Panc1 (cell line): ENCODE measurements at places on chromosomes 6 and 20. TPM values are rescaled to one million over a fixed set of nuclear protein-coding genes. Genes with fewer than 3 reads are reported as not detected.

DNA sequence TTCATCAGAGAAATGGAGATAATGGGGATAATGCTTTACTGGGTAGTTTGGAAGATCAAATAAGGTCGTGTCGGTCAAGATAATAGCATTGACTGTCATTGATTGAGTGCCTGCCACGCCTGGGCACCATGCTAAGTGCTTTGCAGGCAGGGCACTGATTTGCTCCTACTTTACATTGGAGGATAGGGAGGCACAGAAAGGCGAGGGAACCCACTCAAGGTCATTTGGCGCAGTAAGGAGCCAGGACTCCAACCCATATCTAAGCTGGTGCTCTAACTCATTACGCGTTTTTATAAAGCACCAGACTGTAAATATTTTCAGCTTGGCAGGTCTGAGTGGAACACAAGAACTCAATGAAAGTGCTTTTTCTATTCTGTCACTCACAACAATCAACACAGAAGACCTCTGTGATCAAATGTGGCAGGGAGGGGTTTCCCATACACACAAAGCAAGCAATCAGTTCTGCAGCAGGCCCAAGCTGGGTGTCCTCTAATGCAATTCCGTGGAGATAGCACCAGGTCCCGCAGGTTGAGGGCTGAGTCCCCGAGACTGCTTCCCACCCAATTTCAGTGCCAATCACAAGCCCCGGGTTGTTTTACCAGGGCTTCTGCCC, 373.6 kb downstream of the CDH26 start:
- H3K27ac ChIP-seq: no peak overlapping the region
- no peaks in the 10 kb centered on the region for H3K36me3 ChIP-seq
- peaks cover 2% of the 10 kb centered on the region; the same call in 1 of the 2 replicates for H3K27me3 ChIP-seq
- H3K4me1 ChIP-seq: no peaks in the 10 kb centered on the region
- DNase-seq: no peak

DNA sequence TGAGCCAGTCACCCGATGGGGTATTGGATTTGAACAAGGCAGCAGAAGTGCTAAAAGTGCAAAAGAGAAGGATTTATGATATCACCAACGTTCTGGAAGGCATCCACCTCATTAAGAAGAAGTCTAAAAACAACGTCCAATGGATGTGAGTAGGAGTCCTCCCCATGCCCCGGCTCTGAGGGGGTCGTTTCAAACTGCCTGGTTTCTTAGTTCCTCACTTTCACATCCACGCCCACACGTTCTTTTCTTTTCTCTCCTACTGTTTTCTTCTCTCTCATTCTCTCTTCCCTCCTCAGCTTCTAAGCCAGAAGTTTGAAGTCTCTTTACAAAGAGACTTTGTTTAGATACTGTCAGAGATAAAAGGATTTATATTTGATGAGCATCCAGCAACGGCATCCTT, 53.0 kb upstream of the CDKAL1 start:
- H3K4me1 ChIP-seq: no peaks in the 10 kb centered on the region
- no peak overlapping the region for H3K27ac ChIP-seq
- no peaks in the 10 kb centered on the region for H3K27me3 ChIP-seq
- DNase-seq: no peak
- H3K36me3 ChIP-seq: peaks cover 7% of the 10 kb centered on the region; the same call in 1 of the 2 replicates

DNA sequence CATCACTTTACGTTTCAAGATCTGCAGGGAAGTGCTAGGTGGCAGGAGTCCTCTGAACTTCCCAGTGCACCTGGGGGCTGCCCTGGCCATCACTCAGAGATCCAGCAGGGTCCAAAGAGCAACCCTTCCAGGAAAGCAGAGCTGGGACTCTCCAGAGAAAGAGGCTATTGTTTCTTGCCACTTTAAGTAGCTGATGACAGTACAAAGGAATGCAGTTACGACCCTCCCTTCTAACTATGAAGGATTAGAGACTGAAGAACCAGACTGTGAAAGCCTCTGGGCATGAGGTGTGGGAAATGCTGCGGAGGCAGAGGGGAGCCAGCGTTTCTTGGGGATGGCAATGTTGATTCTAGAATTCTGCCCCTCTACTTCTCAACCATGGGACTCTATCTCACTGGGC, 189.1 kb upstream of the SUPT3H start:
- H3K36me3 ChIP-seq: no peaks in the 10 kb centered on the region
- no peak overlapping the region for H3K27ac ChIP-seq
- no peak for DNase-seq
- H3K27me3 ChIP-seq: no peaks in the 10 kb centered on the region
- no peaks in the 10 kb centered on the region for H3K4me1 ChIP-seq

DNA sequence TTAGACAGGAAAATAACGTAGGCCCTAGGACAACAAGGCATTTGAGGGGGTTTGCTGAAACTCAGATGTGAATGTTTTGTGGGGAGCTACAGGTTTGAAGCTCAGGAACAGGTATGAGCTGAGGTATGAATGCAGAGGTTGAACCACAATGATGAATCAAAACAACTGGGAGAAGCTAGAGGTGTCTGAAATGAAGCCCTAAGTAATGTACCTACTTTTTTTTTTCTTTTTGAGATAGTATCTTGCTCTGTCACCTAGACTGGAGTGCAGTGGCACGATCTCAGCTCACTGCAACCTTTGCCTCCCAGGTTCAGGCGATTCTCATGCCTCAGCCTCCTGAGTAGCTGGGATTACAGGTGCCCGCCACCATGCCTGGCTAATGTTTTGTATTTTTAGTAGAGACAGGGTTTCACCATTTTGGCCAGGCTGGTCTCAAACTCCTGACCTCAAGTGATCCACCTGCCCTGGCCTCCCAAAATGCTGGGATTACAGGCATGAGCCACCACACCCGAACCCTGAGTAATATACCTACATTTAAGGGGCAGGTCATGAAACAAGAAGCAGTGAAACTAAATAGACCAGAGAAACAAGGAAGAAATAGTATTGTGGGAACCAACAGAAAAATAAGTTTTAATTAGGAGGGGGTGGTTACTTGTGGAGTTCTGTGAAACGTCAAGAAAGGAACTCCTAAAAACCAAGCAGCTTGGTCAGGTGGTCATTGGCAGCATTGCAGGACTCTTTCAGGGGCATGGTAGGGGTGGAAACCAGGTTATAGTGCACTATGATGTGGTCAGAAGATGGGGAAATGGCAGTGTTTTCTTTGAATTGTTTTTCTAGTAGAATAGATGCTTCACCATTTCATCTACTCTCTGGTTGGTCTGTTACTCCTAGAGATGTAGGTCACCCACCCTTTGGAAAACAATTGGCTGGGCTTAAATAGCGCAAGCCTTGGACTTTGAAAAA, 138.1 kb downstream of the CD164 start:
- no peak overlapping the region for H3K4me3 ChIP-seq
- no peaks in the 10 kb centered on the region for H3K27me3 ChIP-seq
- H3K4me1 ChIP-seq: no peaks in the 10 kb centered on the region
- H3K27ac ChIP-seq: no peak overlapping the region
- no peaks in the 10 kb centered on the region for H3K36me3 ChIP-seq
- DNase-seq: no peak

DNA sequence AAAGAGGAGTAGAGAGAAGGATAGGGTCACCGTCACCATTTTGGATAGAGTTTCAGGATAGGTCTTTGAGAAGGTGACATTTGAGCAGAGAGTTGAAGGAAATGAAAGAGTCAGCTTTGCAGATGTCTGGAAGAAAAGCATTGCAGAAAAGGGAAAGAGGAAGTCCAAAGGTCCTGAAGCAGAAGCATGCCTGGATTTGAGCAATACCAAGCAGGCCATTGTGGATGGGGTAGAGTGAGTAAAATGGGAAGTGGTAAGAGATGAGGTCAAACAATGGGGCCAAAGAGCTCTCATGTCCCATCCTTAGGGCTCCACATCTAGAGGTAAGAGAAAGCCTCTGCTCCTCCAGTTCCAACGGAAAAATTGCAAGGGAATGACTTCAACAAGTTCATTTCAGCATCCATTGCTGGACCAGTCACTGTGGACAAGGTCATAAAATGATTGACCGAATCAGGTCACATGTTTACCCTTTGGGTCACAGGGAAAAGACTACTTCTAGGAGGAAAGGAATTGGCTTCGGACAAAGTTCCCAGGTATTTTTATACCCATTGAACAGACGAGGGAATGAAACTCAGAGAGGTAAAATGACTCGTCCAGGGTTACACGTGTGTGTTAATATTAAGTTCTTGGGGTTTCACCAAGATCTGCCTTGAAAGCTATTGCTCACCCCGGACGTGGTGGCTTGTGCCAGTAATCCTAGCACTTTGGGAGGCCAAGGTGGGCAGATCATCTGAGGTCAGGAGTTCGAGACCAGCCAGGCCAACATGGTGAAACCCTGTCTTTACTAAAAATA, 6.6 kb upstream of the SAMHD1 start:
- no peaks in the 10 kb centered on the region for H3K36me3 ChIP-seq
- H3K27ac ChIP-seq: no peak overlapping the region
- no peak overlapping the region for H3K4me3 ChIP-seq
- DNase-seq: no peak
- no peaks in the 10 kb centered on the region; the same call in 1 of the 2 replicates for H3K4me1 ChIP-seq

DNA sequence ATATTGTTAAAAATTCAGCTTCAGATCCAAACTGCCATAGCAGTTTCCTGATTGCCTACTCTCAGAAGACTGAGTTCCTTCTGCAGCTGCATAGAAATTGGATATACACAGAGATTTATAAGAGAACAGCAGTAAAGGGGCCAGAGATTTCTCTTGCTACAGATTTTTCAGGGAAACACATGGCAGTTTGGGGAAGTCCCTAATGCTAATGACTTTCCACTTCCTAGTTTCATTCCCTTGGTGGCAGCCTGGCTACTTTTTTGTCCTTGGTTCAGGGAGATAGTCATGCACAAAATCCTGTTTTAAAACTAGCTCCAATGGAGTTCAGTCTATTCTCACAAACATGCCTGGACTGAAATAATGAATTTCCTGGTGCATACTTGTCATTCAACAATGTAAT, 125.3 kb upstream of the PLCB4 start:
- H3K4me1 ChIP-seq: no peaks in the 10 kb centered on the region
- no peak overlapping the region for H3K27ac ChIP-seq
- no peak for DNase-seq
- no peak overlapping the region for H3K4me3 ChIP-seq
- H3K27me3 ChIP-seq: no peaks in the 10 kb centered on the region
- no peaks in the 10 kb centered on the region for H3K36me3 ChIP-seq

DNA sequence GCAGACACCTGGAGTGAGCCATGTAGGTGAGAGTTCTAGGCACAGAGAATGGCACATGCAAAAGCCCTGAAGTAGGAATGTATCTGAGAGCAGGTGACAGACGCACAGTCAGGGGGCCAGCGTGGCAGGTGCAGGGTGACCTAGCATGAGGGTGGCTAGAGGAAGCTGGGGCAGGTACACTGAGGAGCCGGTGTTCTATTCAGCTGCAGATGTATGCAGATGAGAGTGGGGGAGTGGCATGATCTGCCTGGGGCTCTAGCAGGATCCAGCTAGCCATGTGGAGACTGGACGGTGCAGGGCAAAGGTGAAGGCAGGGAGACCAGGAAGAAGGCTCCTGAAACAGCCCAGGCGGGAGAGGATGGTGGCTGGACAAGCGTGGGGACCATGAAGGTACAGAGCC, 10.7 kb downstream of the PEDS1 start:
- H3K27ac ChIP-seq: peak overlapping the region; percentile 58
- no peak for DNase-seq
- peaks cover 88% of the 10 kb centered on the region for H3K4me1 ChIP-seq
- peaks cover 20% of the 10 kb centered on the region for H3K36me3 ChIP-seq
- no peaks in the 10 kb centered on the region for H3K27me3 ChIP-seq

GRCh38 chr6:169978615-169979161, 227.3 kb downstream of the ERMARD start:
- H3K27me3 ChIP-seq: peaks cover 14% of the 10 kb centered on the region; the same call in 1 of the 2 replicates
- no peak for DNase-seq
- no peaks in the 10 kb centered on the region for H3K4me1 ChIP-seq
- no peaks in the 10 kb centered on the region for H3K36me3 ChIP-seq
- H3K4me3 ChIP-seq: no peak overlapping the region

DNA sequence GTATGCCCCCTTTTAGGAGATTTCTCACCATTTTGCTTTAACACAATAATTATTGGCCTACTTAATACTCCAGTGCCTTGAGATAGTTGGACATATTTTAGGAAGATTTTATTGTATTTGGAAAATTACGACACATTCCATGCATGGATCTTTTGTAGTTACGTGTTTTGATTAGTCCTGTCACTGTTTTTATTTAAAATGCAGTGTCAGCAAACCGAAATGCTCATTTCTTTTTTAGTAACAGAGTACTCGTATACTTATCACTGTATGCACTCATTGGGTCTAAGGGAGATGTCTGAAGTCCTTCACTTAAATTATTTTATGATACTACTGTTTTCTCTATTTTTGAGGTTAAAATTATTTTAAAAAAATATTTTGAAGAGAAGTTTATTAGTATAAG, 153.8 kb downstream of the QKI start:
- H3K27ac ChIP-seq: no peak overlapping the region
- no peak for DNase-seq
- H3K4me3 ChIP-seq: no peak overlapping the region
- H3K36me3 ChIP-seq: peaks cover 25% of the 10 kb centered on the region

- no peaks in the 10 kb centered on the region for H3K4me1 ChIP-seq
- no peaks in the 10 kb centered on the region for H3K36me3 ChIP-seq
Measured at GRCh38 chr6:91575032-91575431, 988.2 kb upstream of the MAP3K7 start.

GRCh38 chr20:10360878-10361277, 73.1 kb downstream of the MKKS start:
- peaks cover 2% of the 10 kb centered on the region; the same call in 1 of the 2 replicates for H3K27me3 ChIP-seq
- no peak overlapping the region for H3K27ac ChIP-seq
- H3K4me1 ChIP-seq: no peaks in the 10 kb centered on the region; the same call in 1 of the 2 replicates
- DNase-seq: no peak
- no peaks in the 10 kb centered on the region for H3K36me3 ChIP-seq
- no peak overlapping the region for H3K4me3 ChIP-seq

- H3K27ac ChIP-seq: no peak overlapping the region
- DNase-seq: no peak
- H3K36me3 ChIP-seq: peaks cover 4% of the 10 kb centered on the region; the same call in 1 of the 2 replicates
- H3K4me1 ChIP-seq: peaks cover 3% of the 10 kb centered on the region; the same call in 1 of the 2 replicates
- H3K4me3 ChIP-seq: no peak overlapping the region
Measured at GRCh38 chr20:3051385-3052019, 5.7 kb downstream of the MRPS26 start.

DNA sequence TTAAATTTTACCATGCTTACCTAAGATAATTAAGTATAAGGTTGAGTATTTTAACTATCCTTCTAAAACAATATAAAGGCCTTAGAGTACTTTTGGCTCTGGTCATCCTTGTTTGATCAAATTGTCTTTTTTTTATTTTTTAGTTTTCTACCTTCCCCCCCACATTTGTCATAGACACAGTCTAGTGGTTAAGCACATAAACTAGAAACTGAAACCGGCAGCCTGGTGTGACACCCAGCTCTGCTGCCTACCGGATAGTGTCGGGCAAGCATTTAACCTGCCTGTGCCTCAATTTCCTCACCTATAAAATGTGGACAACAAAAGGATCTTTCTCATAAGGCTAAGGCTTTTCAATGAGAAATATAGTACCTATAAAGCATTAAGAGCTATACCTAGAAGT, 21.6 kb upstream of the TULP4 start:
- no peak overlapping the region for H3K27ac ChIP-seq
- no peak for DNase-seq
- H3K36me3 ChIP-seq: no peaks in the 10 kb centered on the region; the same call in 1 of the 2 replicates
- no peak overlapping the region for H3K4me3 ChIP-seq
- no peaks in the 10 kb centered on the region; the same call in none of the 2 replicates for H3K4me1 ChIP-seq

GRCh38 chr20:9761476-9761875, 77.4 kb downstream of the PAK5 start:
- H3K36me3 ChIP-seq: no peaks in the 10 kb centered on the region
- no peaks in the 10 kb centered on the region for H3K4me1 ChIP-seq
- no peaks in the 10 kb centered on the region for H3K27me3 ChIP-seq
- H3K4me3 ChIP-seq: no peak overlapping the region
- H3K27ac ChIP-seq: no peak overlapping the region
- DNase-seq: no peak

The STX11 gene
- total RNA-seq: 3.2 TPM

The BPIFB4 gene
- total RNA-seq: not detected

The GPX5 gene
- not detected for total RNA-seq

The SIRPD gene
- total RNA-seq: not detected

The BIRC7 gene
- 9.0 TPM for total RNA-seq
